Effector memory CD8-positive, alpha-beta T cell (primary cell): ENCODE measurements at places on chromosomes 2 and 18.
A peak's percentile ranks its signal among the peaks of the same experiment; 100 is the strongest.

GRCh38 chr2:231710799-231711676, 2.7 kb downstream of the PTMA start:
- peak; percentile 16 for DNase-seq

- DNase-seq = no peak
Observed at GRCh38 chr2:127039387-127040031, 67.4 kb downstream of the BIN1 start.

DNA sequence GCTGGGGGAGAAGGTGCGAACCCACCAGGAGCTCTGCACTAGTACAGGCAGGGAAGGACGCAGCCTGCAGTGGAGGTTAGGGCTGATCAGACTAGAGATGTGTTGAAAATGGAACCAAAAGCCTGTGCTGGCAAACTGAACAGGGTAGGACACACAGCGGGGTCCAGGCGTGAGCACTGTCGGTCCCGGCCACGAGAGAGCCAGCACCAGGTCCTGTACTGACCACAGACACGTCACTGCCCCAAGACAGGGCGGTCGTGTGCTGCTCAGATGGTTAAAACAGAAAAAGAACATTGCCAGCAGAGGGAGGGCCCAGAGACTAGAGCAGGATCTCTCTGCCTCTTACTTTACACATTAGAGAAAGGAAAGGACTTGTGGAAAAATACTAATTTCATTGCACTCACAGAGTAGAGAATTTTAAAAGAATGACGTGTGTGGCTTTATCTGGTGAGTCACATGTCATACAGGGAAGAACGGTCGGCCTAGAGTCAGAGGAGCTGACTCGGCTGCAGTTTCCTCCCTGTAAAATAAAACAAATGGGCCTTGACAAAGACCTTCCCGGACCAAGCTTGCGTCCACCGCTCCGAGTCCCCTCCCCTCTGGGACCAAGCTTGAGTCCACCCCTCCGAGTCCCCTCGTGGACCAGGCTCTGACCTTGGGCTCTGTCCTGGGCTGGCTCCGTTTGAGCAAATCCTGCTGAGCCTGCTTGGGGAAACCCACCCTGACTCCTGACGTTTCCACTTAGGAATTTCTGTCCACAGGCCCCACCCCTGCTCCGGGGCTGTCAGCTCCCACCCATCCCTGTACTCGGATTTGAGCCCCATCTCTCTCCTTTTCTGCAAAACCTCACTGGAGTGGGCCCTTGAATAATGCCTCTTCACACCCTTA, 16.7 kb upstream of the ADI1 start:
- DNase-seq = no peak

- no peak for DNase-seq
Observed at GRCh38 chr2:35783723-35784122, 571.9 kb upstream of the CRIM1 start.

GRCh38 chr2:136151021-136151971, 33.3 kb upstream of the CXCR4 start:
- no peak for DNase-seq

DNA sequence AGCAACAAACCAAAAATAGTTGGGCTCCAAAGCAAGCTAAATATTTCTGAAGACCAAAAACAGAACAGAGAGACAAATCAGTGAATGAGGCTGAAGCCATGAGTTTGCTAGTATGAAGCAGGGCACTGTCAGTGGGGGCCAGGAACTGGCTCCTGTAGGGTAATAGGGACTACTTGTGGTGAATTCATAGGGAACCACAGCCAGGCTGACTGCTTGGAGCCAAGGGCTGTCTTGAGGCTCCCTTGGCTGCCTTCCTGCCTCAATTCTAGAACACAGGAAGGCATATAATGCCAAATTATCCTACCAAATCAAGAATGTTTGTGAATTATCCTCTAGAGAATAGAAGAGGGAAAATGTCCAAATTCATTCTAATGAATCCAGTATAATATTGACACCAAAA, 406.0 kb downstream of the CCDC85A start:
- DNase-seq = no peak

DNA sequence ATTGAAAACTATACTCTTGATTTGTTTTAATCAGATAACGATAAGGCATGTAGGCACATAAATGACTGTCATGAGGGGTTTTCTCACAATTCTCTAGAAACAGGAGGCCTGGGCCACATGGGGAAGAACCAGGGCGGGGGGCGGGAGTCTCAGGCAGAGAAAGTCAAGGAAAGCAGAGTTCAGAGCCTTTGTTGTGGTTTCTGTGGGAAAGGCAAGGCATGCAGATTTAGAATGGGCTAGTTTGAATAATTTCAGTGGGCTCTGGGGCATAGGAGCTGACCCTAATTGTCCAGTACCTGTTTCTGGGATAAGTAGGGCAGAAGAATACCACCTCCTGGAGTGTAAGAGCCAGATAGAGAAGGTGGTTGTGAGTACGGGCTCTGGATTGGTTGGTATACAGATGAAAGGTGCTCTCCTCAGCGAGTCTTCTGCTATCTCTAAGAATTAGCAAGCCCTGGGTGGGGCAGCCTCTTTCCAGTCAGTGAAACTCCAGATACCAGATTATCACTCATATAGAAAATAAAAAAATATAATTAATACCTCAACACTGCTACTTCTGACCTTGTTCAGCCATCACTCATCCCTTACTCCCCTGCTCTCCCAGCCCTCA, 41.5 kb upstream of the CYRIA start:
- DNase-seq = no peak

GRCh38 chr2:38533180-38533579, 69.5 kb downstream of the HNRNPLL start:
- DNase-seq = no peak

DNA sequence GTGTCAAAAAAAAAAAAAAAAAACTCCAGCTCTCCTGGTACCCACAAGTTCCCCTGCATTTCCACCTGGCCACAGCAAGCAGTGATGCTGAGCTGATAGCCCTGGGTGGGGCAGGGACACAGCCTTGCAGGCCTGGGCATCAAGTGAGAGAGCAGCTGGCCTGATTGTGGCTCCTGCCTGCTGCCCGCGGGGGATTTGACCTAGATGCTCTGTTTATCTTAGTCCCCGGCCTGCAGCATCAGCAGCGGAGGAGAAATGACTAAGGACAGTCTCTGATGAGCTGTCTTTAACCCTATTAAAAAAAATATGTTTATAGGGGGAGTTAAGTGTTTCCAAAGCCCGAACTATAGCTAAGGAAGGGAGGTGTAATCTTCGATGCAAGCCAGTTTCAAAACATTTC, 102.6 kb downstream of the MTCL1 start:
- no peak for DNase-seq

DNA sequence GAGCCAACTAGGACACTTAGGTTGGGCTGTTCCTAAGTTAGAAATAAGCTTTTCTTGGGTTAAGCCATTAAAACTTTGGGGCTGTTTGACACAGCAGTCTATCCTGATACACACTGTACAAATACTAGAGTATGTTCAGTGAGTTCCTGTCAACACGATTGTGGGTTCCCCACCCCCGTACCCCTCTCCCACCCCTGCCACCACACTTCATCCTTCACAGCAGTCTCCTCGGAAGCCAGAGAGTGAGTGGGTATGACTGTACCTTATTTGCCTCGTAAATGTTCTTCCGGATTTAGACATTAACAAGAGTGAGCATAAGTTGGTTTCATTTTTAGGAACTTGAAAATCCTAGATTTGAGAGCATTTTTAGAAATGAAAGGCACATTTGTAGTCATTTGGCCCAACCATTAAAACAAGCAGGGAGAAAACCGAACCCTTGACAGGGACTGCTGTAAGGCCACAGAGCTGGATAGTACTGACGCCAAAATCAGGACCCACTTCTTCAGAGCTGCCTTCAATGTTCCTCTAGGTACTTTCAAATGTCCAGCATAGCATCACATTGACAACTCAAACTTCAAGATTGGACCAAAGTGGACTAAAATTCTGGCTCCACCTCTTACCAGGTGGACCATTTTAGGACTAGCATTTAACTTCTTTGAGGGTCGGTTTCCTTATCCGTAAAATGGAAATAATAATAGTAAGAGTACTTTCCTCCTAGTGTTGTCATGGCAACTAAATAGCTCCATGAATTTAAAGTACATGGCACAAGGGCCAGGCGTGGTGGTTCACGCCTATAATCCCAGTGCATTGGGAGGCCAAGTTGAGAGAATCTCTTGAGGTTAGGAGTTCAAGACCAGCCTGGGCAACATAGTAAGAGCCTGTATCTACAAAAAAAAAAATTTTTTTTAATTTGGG, 166.3 kb upstream of the SERTAD2 start:
- DNase-seq = no peak

DNA sequence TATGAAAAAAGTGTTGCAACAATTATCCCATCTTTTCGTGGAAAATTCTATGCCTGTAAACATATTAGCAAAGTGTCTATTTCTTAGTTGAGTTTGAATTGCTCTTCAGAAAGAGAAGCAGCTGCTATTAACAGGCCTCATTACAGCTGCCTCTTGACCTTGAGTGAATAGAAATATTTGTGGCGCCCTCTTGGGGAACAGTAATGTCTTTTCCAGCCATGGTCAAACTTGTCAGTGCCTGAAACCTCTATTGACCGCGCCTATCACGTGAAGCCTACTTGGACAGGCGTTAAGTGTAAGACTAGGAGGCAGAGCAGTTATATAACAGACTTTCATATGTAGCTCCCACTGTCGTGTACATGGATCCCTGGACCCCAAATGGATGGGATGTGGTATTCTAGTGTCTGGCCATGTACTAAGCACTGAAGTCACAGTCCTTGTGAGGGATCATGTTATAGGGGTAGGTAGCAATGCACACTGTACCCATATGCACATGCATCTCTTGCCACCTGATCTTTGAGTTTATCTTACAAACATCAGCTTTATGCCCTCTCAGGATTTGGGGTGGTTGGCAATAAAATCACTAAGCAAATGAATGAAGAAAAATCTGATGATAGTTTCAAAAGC, 245.0 kb downstream of the PTGR3 start:
- DNase-seq = no peak

GRCh38 chr18:2147476-2148230, 423.7 kb downstream of the METTL4 start:
- DNase-seq = no peak

DNA sequence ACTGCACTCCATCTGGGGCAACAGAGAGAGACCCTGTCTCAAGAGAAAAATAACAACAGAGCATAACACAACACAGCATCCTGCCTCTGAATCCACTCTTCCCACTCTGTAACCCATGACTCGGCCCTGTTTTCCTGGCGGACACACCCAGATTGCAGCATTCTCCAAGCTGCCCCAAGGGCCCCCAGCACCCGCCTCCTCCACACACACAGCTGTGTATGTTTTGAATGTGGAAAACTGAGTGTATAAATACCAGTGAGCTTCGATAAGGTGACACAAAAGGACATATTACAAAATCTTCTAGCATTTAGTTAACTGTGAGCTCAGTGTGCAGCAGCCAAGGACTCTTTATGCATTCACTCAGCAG, 13.0 kb downstream of the IMPA2 start:
- no peak for DNase-seq

- no peak for DNase-seq
Observed at GRCh38 chr2:2798337-2798736, 467.3 kb upstream of the MYT1L start.
